ENCODE measurements at places on chromosomes 1 and 21.

GRCh38 chr1:41906943-41907342, 11.8 kb downstream of the HIVEP3 start:
- no peak for DNase-seq

DNA sequence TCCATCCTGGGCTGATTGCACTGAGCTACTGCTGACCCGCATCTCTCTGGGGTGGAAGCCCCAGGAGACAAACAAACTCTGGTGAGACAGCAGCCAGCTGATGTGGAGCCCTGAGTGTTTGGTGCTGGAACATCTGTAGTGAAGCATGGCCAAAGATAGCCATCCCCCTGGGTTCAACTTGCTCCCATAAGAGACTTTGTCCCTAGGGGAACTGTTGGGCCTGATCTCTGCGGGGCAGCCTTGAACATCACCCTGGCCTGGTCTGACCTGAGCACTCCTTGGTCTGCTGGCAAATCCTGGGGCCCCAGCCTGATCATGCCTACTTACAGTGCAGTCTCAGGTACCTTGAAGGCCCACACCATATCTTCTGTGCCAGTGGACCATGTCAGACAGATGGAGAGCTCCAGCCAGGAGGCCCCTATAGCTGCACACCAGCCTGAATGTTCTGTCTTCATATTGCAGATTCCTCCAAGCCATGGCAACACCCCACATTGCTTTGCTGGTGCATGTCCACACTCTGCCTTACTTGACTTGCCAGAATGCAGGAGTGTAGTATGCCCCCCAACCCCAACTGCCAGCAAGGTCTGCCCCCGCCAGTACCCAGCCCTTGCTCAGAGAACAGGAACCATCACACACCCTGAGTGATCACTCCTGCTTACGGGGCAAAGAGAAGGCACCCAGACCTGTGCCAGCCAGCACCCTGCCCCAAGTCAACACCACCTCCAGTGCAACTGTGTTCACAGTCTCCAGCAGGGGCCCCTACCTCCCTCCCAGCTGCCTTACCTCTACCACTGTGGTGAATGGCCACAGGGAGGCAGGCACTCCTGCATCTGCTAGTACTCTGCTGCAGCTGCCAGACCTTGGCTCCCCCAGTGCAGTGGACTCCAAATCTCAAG, 690.5 kb upstream of the NR5A2 start:
- DNase-seq: no peak

GRCh38 chr1:238485912-238486209, 595.1 kb upstream of the ZP4 start:
- no peak for DNase-seq

DNA sequence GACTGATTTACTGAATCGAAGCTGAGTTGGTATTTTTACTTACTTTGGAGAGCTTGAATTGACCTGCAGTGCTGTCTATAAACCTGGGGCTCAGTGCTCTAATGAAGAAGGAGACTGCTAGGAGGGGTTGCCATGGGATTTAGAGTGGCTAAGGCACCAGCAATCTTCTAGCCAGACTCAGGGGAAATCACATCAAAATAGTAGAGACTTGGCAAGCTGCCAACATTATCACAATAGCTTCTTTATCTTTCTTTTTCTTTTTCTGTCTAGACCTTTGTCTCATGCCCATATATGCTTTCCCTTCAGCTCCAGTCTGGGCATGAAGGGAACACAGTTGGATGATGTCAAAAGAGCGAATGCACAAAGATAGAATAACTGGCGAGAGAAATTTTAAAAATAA, 301.1 kb upstream of the DPYD start:
- no peak for DNase-seq

- DNase-seq: no peak
Measured at GRCh38 chr1:12615865-12616708, 1.9 kb downstream of the DHRS3 start.

- no peak for DNase-seq
Measured at GRCh38 chr1:17304151-17304825, 3.7 kb upstream of the PADI4 start.

DNA sequence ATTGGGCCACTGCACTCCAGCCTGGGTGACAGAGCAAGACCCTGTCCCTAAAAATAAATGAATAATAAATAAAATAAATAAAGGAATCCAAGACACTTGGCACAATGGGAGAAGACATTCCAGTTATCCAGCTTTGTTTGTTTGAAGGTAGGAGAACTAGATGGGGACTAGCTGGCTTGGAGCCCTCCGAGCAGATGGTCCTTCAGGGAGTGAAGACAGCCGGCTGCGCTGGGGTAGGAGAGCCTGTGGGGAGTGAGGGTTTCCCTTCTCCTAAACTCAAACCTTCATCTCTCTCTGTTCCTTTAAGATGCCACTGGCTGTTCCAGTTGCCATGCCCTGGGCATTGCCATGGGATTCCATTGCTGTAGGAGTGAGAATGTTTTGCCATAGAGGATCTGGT, 120.6 kb downstream of the NAV1 start:
- no peak for DNase-seq

- no peak for DNase-seq
Measured at GRCh38 chr1:58994664-58995063, 210.8 kb upstream of the JUN start.

GRCh38 chr1:203282720-203283542, 22.4 kb upstream of the BTG2 start:
- DNase-seq: no peak

- DNase-seq: no peak
Measured at GRCh38 chr1:39317111-39317510, 112.6 kb downstream of the MACF1 start.

- DNase-seq: no peak
Measured at GRCh38 chr1:68051475-68051874, 1.0 kb upstream of the DIRAS3 start.

GRCh38 chr1:118846443-118846842, 141.7 kb downstream of the TBX15 start:
- no peak for DNase-seq

- DNase-seq: no peak
Measured at GRCh38 chr1:21921100-21921875, 15.8 kb downstream of the HSPG2 start.
